ENCODE measurements at places on chromosomes 12 and 14.

DNA sequence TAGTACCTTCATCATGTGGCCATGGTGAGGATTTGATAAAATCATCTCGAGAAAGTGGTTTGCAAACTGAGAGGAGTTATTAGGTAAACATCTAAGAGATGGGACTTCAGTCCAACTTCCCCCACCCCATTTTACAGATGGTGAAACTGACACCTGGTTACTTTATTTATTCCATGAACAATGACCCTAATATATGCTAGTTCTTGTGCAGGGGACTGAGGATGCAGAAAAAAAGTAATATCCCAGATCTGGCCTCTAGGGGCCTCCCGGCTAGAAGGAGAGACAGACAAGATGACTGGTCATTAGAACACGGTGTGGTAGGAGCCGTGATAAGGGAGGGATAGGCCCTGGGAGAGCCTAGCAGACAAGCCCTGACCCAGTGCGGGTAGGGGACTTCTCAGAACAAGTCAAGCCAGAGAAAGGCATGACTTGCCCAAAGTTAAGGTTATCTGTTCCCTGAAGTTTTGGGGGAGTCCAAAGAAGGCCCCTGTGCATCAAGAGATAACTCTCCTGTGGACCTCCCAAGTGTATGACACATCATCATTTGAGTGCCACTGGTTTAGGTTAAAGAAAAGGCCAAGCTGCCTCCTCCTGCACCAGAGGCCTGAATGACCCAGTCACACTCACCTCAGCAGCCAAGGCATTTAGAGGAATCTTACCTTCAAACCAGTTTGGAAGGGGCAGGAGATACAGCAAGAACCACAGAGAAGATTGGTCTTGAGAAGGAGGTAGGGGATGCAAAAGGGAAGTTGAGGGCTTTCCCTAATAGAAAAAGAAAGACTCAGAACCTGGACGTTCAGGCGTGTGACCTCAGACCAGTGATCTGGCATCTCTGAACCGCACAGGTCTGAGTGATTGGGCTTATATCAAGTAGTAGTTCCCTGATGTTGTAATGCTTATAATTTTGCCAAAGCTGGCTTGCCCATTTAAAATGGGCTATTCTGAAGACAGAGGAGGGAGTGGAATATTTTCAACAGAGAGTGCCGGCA is 1.6 kb downstream of the CMKLR1 start:
- no peak for DNase-seq

- no peak for DNase-seq
Measured at GRCh38 chr14:74942181-74942580, 13.2 kb downstream of the PGF start.

GRCh38 chr12:100738086-100738485 is 56.5 kb upstream of the ANO4 start:
- DNase-seq: no peak

DNA sequence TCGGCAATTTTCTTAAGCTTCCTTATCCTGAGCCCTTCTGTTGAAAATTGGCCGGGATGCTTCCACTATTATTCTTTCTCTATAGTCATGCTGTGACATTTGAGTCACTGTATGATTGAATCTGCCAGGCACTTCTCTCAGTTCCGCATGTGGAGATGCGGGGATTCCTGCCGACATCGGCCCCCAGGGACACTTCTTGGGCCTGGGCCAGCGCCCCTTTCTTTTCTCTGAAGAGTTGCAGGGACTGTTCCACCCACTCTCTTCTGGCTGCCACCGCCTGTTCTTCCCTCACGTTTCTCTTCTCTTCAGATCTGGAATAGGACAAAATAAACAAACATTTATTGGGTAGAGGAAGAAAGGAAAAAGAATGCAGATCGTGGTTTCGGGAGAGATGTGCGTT is 310.1 kb downstream of the ETNK1 start:
- DNase-seq: no peak

- DNase-seq: no peak
Measured at GRCh38 chr12:98745578-98746391, 100.7 kb downstream of the APAF1 start.

GRCh38 chr14:29712601-29713000 is 215.0 kb downstream of the PRKD1 start:
- DNase-seq: no peak

DNA sequence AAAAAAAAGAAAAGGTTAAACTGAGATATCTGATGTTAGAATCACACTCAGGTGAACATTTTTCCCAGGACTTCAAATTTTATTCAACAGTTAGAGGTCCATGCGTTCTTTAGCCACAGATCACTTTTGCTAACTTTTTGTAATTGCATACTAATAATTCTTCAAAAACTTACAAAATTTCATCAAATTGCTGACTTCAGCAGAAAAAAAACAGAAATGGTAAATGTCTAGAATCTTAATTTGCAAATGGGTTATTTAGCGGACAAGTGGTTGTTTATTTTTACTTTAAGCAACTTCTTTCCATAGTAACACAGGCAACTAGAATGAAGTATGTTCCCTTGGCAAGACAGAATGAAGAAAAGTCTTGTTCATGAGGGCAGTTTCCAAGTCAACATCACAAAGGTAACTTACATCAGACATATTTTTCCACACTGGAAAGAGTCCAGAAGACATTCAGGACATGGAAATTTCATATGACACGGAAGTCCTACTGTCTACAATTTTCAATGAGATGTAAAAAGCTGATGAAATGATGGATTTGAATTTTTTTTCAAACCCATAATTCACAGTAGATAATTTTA is 62.5 kb upstream of the SOX5 start:
- no peak for DNase-seq

DNA sequence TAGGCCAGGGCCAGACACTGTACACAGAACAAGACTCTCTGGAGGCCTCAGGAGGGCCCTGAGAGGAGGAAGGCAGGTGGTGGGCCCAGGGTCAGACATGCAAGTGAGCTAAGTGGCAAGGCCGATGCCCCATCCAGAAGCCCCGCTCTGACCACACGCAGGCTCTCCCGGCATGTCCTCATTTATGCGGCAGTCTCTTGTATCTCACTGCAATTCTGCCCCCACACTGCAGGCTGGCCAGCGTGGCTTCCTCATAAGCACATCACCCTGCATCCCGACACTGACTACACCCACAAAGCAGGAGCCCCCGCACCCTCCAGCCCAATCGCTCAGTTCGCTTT is 17.5 kb downstream of the SSH1 start:
- DNase-seq: no peak

DNA sequence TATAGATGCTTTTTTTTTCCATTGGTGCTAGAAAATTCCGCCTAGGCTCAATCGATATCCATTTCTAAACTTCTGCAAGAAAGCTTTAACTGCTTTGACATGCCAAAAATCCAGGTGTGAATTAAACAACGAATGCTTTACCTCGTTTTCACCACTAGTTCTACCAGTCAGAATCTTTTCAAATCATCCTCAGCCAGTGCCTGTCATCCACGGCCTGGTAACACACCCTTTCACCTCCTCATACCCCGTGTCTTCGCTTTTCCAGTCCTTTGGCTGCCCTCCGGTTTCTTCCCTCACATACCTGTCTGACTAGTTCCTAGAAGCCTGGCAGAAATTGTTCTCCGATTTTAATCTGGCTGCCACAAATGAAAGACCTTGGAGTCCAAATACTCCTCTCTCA is 1.4 kb upstream of the PHC1 start:
- DNase-seq: no peak

DNA sequence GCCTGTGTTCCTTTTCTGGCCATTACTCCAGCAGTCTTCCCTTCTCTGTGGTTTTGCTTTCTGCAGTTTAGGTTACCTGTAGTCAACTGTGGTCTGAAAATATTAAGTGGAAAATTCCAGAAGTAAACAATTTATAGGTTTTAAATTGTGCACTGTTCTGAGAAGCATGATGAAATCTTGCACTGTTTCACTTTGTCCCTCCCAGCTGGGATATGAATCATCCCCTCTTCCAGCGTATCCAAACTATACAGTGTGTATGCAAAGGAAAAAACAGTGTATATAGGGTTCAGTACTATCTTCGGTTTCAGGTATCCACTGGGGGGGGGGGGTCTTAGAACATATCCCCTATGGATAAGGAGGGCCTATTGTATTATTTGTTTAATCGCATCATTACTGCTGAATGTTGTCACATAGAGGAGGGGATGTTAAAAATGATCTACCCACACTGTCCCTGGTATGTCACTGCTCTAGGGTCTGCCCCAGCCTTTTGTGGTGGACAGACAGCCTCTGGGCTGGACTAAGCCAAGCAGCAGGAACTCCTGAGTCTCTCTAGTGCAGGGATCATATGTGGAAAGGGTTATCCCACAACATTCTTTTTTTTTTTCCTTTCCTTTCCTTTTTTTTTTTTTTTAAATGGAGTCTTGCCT is 109.1 kb upstream of the MAX start:
- DNase-seq: no peak

DNA sequence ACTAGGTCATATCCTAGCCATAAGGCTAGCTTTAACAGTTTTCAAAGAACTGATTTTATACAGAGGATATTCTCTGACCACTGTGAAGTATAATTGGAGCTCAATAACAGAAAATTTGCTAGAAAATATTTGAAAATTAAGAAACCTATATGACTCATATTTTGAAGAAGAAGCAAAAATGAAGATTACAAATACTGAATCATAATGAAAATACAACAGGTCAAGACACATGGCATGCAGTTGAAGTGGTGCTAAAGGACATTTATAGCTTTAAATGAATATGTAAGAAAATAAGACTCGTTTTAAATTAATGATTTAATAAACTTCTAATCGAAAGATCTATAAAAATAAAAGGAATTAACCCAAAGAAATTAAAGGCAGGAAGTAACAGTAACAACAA is 1234.6 kb downstream of the SLC16A7 start:
- no peak for DNase-seq

DNA sequence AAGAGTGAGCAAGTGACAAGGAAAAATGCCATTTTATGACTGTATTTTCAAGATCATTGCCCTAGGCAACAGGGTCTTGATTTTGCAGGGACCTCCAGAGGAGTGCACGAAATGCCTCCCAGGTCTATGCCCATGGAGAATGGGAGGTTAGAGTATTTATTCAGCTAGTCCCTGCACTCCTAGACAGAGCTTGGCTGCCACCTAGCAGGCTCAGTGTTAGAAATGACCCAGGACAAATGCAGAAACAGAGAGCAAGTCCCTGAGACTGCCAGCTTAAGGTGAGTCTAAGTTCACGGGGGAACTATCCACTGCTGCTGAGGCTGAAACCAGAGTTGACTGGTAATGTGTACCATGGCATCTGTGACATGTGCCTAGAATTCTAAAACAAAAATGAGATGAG is 506.4 kb downstream of the MED13L start:
- DNase-seq: no peak

- DNase-seq: no peak
Measured at GRCh38 chr12:19826980-19827550, 387.8 kb downstream of the AEBP2 start.

- no peak for DNase-seq
Measured at GRCh38 chr14:29821661-29822429, 105.8 kb downstream of the PRKD1 start.

GRCh38 chr14:56135001-56135400 is 16.8 kb downstream of the PELI2 start:
- no peak for DNase-seq

GRCh38 chr12:16159571-16159970 is 117.9 kb downstream of the SLC15A5 start:
- DNase-seq: no peak

DNA sequence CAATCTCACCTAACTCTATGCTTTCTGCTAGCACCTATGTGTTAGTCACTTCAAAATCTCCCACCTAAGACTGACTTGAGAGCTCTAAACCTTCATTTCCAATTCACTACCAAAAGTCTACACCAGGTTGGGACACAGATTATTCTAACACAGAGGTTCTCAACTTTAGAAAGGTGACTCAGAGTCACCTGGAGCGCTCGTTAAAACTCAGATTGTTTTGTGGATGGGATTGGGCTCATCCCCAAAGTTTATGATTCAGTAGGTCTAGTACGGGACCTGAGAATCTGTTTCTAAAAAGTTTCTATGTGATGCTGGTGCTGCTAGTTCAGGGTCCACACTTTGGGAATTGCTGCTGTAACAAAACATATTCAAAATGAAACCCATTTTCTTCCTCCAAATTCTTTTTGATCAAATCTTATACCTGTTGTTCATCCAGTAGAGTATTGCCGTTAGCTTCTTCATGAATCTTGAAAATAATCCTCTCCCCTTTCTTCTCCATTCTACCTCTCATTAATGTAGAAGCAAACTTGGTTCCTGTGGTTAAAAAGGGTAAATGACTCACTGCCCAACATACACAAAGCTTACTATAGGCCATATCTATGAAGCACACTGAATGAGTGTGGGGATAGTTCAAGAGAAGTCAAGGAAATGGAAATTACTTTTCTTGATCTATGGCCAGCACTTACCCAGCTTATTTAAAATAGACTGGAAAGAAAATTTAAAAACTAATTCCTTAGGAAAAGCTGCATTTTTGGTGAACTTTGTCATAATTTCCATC is 206.7 kb downstream of the KIF21A start:
- no peak for DNase-seq

DNA sequence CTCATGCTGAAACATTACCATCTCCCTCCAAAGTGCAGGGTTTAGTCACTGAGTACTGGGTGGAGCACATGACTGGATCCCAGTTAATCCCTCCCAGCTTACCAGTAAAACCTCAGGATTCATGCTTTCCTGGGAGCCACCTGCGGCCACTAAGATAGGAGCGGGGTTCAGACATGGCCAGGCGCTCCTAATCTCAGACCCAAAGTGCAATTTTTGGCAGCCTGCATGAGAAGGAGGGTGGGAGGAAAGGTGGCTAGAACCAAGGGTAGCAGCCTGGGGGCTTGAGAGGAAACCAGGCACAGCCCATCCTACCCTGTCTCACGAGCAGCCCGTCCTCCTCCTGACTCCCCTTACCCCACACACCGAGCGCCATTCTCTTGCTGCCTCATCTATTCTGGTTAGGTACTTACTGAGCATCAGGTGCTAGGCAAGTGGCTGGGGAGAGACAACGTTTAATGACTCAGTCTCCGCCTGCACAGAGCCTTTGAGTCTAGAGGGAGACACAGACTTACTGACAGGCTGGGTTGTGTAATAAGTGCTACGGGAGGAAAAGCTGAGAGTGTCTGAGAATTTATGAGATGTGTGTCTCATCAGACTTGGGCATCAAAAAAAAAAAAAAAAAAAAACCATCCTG is 9.9 kb downstream of the GPRC5A start:
- DNase-seq: no peak

- DNase-seq: no peak
Measured at GRCh38 chr12:1845886-1846285, 25.5 kb downstream of the LRTM2 start.
